ENCODE measurements at places on chromosomes 1 and 21.
A peak's percentile ranks its signal among the peaks of the same experiment; 100 is the strongest.

GRCh38 chr1:197904126-197904787 is 1.8 kb downstream of the C1orf53 start:
- no peak for DNase-seq

- peak; percentile 25 for DNase-seq
These were observed 1.5 kb downstream of the AJAP1 start for GRCh38 chr1:4655674-4656532.

DNA sequence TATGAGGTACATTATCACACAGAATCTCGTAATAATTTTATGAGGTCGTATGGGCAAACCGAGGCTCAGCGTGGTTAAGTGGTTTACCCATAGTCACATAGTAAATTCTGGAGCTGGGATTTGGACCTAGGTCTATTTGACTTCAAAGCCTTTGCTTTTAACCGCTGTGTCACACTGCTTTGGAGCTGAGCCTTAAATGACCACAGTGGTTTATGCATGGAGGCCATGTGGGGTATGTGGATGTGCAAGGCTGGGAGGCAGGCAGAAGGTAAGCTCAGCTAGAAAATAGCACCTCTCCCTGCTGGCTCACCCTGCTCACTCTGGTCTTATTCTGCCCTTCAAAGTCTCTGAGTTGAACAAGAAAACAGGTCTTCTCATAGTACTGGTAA is 269.5 kb downstream of the TRABD2B start:
- no peak for DNase-seq

- DNase-seq: no peak
These were observed 29.6 kb upstream of the FMO1 start for GRCh38 chr1:171218661-171219060.

DNA sequence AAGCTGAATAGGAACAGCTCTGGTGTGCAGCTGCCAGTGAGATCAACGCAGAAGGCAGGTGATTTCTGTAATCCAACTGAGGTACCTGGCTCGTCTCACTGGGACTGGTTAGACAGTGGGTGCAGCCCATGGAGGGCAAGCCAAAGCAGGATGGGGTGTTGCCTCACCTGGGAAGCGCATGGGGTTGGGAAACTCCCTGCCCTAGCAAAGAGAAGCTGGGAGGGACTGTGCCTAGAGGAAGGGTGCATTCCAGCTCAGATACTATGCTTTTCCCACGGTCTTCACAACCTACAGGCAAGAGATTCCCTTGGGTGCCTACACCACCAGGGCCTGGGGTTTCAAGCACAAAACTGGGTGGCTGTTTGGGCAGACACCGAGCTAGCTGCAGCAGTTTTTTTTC is 183.2 kb downstream of the DNM3 start:
- no peak for DNase-seq

DNA sequence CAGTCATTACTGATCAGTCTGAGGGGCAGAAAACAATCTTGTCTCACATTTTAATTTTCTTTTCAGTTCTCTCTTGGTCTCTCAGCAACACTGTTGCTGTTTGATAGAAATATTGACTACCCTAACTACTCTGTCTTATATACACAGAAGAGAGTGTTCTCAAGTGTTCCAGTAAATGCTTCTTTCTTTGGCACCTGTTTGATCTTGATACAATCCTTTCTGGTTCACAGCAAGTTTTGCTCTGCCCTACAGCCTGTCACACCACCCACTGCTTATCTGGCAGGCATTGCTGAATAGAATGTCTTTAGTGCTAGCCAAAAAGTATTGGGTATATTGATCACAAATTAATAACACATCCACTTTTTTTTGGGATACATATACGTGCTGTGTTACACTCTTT is 75.7 kb upstream of the WLS start:
- no peak for DNase-seq

GRCh38 chr1:226131639-226132038 is 54.9 kb downstream of the ACBD3 start:
- DNase-seq: no peak

All from astrocyte of the spinal cord (primary cell).